ENCODE measurements at places on chromosomes 12 and 14. TPM values are rescaled to one million over a fixed set of nuclear protein-coding genes. Genes with fewer than 3 reads are reported as not detected.
A peak's percentile ranks its signal among the peaks of the same experiment; 100 is the strongest.

USP44 gene
- total RNA-seq, result 1.3 TPM

BICDL1 gene
- total RNA-seq, result 17.2 TPM

CRIP1 gene
- 127 TPM for total RNA-seq

GOLGA5 gene
- 33.2 TPM for total RNA-seq

MYF5 gene
- total RNA-seq, result not detected

DNA sequence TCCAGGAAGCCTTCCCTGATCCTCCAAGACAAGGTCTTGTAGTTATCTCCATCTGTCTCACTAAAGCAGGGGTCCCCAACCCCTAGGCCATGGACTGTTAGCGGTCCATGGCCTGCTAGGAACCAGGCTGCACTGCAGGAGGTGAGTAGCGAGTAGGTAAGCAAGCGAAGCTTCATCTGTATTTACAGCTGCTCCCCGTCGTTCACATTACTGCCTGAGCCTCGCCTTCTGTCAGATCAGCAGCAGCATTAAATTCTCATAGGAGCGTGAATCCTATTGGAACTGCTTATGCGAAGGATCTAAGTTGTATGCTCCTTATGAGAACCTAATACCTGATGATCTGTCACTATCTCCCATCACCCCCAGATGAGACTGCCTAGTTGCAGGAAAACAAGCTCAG lies 12.4 kb upstream of the NFYB start:
- DNase-seq, result no peak

DNA sequence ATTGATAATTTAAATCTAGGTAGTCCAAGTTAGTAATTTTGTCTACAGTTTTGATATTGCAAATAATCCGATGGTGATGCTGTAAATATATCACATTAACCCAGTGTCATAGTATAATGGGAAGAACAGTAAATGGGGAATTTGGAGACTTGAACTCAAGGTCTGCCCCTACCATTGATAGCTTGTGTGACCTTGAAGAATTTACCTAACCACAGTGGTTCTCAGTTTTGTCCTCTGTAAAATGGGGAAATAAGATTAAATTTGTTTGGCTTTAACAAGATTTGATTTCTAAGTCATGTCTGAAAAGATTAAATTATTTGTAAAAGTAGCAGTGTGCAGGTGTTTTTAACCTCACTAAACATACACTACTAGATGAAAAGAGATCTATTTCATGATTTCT lies 100.9 kb downstream of the UNC79 start:
- DNase-seq, result no peak

DNA sequence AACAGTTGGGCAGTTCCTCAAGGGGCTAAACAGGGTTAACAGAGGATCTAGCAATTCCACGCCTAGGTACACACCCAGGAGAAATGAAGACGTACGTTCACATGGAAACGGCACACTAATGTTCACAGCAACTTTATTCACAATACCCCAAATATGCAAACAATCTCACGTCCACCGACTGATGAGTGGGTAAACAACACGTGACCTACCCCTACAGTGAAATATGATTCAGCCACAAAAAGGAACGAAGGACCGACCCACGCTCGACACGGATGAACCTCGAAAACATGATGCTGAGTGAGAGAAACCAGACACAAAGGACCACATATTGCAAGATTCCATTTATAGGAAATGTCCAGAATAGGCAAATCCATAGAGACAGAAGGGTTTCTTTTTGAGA lies 112.7 kb downstream of the NCOR2 start:
- no peak for DNase-seq

DNA sequence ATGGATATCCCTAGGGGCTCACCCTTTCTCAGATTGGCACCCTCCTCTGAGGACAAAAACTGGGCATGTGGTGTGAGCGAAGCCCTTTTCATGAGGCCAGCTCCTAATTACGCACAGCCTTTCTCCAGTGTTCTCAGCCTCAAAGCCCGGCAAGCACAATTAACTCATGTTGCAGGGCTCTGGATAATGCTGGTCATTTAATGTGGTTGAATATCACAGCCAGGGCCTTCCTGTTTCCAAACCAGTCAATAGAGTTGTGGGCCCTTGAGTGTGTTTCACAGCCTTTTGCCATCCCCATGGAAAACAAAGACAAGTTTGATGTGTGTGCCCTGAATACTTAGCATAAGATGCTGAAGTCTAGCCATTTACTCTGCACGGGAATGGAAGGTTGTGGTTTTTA lies 114.2 kb upstream of the ARHGAP5 start:
- DNase-seq, result no peak

- no peak for DNase-seq
Observed at GRCh38 chr14:100116134-100116533, 43.3 kb downstream of the DEGS2 start.

GRCh38 chr14:68932686-68933085 lies 46.4 kb downstream of the ACTN1 start:
- DNase-seq, result no peak

- no peak for DNase-seq
Observed at GRCh38 chr14:36626151-36626550, 35.5 kb upstream of the PAX9 start.

- no peak for DNase-seq
Observed at GRCh38 chr12:82740129-82741000, 53.7 kb downstream of the TMTC2 start.

- DNase-seq, result peak; percentile 85
Observed at GRCh38 chr12:49188201-49188915, 522 bp downstream of the TUBA1A start.

All from ureter (tissue), 1 donor.